Left hindlimb (tissue), 1 donor: ENCODE measurements at places on chromosomes 6 and 20.

GRCh38 chr6:44129841-44130322 lies 2.5 kb downstream of the TMEM63B start:
- DNase-seq: no peak

DNA sequence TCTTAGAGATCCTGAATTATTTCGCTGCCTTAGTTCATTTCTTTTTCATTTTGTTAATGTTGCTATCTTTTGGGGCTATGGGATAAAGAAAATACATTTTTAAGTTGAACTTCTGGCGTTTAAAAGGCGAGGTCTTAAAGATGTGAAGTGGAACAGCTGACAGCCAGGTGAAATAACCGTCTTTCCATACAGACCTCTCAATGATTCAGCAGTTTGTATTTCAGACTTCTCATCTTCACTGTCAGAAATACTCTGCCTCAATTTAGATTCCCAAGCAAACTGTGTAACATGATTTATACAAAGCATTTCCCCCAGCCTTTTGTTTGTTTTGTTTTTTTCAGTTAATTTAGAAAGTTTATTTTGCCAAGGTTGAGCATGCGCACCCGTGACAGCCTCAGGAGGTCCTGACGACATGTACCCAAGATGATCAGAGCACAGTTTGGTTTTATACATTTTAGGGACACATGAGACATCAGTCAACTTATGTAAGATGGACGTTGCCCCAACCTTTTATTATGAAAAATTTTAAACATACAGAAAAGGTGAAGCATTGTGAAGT lies 40.0 kb downstream of the SLC9A8 start:
- no peak for DNase-seq

- no peak for DNase-seq
These were observed 26.0 kb upstream of the SLC22A23 start for GRCh38 chr6:3482869-3483268.

DNA sequence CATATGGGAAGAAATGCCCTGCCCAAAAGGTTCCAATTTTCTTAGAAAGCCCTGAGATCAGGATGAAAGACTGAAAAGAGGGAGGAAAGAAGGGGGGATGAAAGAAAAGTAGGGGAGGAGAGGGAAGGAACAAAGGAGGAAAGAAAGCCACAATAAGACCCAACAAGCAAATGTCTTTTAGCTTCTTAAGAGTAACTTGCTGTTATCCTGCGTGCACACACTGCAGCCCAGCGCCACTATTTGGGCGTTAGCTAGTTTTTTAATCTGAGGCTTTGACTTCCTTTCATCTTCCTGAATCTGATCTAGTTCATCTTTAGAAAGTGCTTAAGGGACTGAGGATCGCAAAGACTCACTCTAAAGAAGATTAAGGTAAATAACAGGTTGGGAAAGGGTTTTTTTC lies 77.4 kb upstream of the HDDC2 start:
- DNase-seq: no peak

GRCh38 chr6:168559574-168560098 lies 118.7 kb downstream of the SMOC2 start:
- no peak for DNase-seq

DNA sequence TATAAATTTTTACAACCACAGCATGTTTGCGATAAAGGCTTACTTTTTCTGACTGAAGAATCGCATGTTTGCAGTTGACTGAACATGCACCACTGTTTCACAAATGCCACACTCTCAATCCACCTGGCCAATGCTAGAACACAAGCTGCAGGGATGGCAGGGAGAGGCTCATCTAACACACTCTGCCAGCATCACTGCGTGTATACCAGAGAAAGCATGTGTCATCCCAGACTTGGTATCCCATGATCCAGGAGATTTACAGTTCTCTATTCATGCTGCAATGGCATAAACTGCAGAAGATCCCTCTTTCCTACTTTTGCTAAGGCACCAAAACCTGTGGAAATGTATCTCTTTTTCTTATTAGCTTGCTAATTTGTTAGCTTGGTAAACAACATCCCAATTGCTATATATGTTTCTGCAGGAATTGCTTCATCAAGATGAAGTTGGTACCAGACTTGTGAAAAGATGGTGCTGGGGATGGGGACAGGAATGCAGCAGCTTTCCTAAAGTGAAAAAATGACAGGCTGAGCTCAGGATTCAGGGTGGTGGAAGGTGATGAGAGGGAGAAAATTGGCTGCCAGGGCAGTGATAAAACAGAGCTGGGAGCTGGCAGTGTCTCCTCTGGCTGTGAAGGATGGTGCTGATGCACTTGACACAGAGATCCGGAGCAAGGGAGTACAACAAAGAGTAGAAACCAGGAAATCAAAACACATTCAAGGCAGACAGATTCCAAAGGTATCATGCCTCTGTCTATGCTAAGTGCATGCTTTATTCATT lies 186.9 kb downstream of the HIVEP2 start:
- DNase-seq: no peak

- peak; percentile 35 for DNase-seq
These were observed 1383.5 kb upstream of the DEFB115 start for GRCh38 chr20:29873946-29874345.

GRCh38 chr6:162078667-162079066 lies 648.9 kb downstream of the PRKN start:
- DNase-seq: no peak

GRCh38 chr20:49461894-49462620 lies 20.4 kb downstream of the KCNB1 start:
- no peak for DNase-seq

- no peak for DNase-seq
These were observed 99.4 kb downstream of the SLC35B3 start for GRCh38 chr6:8335896-8336295.

- no peak for DNase-seq
These were observed 505.2 kb downstream of the CBLN4 start for GRCh38 chr20:55500130-55500529.

- DNase-seq: no peak
These were observed 13.3 kb upstream of the SGK1 start for GRCh38 chr6:134331256-134331655.

DNA sequence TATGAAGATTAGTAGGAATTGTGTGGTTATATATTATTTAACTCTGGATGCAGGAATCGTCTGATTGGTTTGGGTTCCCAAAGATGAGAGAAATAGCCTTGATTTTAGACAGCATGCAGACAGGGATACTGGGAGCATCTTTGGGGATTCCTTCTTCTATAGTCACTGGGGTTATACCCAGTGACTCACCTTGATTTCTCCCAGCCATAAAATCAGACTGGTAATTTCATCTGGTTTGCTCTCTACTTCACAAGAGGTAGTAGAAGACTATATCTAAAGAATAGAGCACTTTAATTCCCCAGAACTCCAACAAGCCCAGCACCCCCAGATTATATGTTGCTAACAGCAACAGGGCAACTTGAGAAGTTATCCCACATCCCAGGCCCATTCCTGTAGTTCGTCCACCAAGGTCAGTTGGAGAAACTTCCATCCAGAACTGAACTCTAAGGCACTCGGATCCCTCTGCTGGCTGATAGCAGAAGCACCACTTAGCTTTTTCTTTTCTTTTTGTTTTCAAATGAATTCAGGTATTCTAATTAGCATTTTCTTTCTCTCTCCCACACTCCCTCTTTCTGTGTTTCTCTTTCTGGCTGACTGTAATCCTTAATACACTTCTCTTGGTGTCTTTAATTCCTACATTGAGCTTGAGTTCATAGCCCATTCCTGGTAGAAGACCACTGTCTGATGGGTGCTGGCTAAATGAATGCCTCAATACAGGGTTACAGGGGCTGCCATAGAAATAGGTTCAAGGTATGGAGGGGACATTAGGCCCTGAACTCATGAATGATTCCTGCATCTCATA lies 20.4 kb upstream of the EFHC1 start:
- no peak for DNase-seq

- no peak for DNase-seq
These were observed 712 bp downstream of the DEK start for GRCh38 chr6:18263418-18264218.

GRCh38 chr20:9036593-9036992 lies 32.3 kb upstream of the PLCB4 start:
- DNase-seq: no peak

GRCh38 chr6:90079560-90080490 lies 185.6 kb downstream of the GJA10 start:
- no peak for DNase-seq

DNA sequence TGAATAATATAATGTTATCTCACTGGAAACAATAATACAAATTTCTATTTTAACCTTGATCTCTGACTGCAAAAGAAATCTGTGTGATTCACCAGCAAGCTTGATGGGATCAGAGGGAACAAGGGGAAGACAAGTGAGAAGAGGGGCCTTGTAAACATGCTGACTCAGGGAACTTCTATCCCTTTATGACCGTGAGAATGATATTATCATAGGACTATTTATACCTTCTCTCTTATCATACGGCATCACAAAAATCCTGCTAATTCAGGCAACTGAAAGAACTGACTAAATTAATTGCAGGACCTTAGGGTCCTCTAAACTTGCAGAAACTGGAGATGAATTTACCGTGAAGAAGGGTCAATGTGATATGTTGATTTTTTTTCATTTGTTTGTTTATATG lies 173.3 kb downstream of the PTPRK start:
- no peak for DNase-seq

DNA sequence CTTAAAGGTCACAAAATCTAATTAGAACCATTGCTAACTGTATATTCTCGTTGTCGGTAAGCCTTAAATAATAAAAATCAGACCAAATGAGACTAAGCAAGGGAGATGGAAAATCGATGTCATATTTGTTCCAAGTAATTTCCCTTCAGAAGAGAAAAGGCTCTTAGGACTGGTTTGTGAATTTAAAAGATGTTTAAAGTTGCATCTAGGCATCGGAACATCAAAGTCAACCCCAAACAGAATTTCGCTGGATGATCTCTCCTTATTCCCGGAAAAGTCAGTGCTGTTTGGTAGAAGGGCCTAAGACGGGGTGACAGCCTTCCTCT lies 63.8 kb downstream of the NPEPL1 start:
- DNase-seq: no peak

GRCh38 chr20:60057123-60057865 lies 99.1 kb downstream of the CDH26 start:
- DNase-seq: peak; percentile 68

DNA sequence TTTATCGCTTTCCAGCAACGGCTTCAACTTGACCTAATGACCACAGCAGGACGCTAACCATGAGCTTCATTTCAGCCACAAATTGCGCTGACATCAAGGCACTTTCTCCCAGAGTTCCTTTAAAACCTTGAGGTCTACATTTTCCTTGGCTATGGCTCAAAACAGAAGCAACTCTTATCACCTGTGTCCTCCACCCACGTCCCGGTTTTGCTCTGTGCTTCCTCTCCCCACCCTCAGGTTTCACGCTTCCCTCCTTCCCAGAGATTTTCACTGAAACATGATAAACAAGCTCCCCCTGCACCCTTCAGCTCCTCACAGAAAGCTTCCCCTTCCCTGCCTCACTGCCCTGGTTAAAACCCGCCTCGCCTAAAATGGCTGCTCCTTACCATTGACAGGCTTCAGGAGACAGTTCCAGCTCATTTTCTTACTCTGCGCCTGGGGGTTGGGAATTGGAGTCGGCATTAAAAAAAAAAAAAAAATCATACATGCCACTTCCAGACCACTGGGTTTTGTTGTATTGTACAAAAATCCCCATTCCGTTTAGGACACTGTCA lies 229.5 kb downstream of the UBE3D start:
- DNase-seq: no peak

DNA sequence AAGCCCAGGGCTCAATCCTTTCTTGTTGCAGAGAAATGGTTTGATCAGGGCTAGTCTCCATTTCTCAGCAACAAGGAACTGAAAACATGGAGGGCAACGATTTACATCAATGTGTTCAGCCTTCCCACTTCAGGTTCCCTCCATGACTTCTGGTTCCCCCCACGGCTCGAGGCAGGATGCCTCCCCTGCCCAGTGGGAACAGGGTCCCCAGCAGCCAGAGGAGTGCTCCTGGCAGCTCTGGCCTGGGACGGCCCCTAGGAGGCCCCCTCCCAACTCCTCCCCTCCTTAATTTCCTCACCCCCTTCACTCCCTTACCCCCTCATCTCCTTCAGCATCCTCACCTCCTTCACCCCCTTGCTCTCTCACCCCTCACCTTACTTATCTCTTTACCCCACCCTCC lies 283.8 kb downstream of the CDC5L start:
- DNase-seq: no peak

DNA sequence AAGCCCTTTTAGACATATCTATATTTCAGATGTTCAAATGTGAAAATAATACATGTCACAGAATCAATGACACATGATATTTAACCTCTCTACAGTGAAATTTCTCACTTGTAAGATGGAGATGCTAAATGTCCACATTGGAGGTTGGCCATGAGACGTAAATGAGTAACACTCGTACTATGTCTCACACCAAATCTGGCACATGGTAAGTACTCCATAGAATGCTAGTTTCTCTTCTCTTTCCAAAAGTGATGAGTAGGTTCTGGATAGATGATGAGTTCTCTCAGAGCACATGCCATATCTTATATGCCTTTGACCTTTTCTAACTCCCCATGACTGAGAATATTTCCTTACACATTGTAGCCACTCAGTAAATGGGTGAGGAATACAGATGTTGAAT lies 17.7 kb downstream of the GFOD1 start:
- DNase-seq: no peak

DNA sequence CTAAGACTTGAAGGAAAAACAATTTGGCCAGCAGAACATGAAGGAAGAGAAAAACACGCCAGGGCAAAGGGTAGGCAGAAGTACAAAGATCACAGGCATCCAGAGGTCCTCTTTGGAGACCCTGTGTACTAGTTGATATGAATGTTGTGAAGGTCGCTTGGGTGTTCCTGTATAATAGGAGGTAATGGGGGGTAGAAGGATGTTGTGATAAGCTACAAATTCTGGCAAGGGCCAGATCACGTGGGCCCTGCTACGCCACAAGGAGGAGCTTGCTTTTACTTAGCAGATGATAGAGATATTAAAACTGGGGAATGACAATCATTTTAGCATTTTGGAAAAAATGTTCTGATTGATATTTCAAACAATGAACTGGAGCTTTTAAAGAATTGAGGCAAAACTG lies 878 bp upstream of the HLA-DMA start:
- DNase-seq: no peak

DNA sequence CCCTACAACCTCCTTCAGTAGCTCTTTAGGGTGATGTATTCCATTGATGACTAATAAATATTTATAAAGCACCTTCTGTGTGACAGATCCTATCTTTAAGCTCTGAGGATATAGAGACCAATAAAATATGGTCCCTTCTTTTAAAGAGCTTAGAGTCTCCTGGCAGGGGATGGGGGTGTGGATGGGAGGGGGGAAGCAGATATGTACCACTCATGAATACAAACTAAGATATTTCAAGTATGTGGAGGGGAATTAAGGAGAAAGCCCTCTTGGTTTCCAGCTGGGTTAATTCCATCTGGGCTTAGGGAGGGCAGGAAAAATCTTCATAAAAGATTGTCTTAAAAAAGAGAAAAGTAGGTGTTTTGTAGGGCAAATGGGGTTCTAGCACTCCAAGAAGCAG lies 21.6 kb upstream of the FBXO9 start:
- DNase-seq: no peak
